Fibroblast of skin of scalp (primary cell): ENCODE measurements at places on chromosomes 11 and 22.
A peak's percentile ranks its signal among the peaks of the same experiment; 100 is the strongest.

DNA sequence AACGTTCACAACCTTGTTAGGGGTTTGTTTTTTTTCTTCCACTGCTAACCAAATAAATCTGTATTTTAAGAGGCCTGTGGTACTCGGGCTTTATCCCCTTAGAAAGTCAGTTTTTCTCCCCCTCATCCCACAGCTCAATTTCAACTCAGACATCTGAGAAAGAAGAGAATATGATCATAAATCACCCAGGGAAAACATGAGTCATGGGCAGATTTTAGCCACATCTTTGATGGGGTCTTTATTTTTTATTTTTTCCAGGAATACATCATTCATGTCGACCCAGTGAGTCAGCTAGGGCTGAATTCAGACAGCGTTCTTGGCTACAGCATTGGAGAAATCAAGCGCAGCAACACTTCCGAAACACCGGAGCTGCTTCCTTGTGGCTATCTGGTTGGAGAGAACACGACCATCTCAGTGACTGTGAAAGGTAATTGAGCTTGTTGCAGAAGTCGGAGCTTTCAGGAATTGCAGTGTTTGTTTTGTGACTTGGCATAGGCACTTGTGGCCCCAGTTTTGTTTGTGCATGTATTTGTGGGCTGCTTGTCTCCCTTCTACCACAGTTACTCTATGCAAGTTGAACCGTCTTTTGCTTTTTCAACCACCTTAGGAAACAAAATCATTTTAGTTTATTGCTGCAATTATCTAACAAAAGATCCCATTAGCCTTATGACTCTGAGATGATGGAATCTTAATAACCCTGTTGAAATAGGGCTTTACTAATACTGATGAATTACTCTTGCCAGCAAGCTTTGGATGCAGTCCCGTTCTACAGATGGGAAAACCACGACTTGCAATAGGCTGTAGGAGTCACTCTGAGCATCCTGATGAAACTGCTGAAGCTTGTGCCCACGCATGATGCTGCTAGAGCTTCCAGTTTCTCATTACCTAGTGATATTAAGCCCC is 62.7 kb downstream of the DBX1 start:
- DNase-seq, result peak; percentile 95

GRCh38 chr22:44403602-44404329 is 91.0 kb upstream of the SHISAL1 start:
- DNase-seq, result no peak

- DNase-seq, result no peak
Observed at GRCh38 chr22:41762980-41763779, 37.3 kb upstream of the CCDC134 start.

DNA sequence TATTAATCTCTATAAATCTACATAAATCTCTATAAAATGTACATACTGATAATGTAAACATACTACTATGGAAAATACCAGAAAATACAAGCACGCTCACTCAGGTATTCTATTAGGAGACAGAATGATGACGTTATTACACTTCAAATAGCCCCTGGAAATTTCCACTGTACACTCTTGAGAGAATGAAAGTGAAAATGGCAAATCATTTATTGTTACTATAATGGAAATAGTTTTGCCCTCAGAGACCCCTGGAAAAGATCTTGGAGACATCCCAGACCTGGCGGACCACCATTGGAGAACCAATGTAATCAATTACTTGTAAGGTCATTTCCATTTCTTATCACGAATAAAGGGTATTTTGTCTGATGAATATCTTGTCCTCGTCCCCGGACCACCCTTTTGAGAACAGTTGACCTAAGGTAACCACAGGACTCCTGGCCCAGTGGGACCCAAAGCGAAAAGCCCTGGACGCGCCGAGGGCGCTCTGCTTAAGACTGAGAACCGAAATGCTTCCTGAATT is 509 bp upstream of the PRRG4 start:
- DNase-seq, result no peak

- DNase-seq, result no peak
Observed at GRCh38 chr22:49592780-49593501, 234.7 kb downstream of the BRD1 start.

DNA sequence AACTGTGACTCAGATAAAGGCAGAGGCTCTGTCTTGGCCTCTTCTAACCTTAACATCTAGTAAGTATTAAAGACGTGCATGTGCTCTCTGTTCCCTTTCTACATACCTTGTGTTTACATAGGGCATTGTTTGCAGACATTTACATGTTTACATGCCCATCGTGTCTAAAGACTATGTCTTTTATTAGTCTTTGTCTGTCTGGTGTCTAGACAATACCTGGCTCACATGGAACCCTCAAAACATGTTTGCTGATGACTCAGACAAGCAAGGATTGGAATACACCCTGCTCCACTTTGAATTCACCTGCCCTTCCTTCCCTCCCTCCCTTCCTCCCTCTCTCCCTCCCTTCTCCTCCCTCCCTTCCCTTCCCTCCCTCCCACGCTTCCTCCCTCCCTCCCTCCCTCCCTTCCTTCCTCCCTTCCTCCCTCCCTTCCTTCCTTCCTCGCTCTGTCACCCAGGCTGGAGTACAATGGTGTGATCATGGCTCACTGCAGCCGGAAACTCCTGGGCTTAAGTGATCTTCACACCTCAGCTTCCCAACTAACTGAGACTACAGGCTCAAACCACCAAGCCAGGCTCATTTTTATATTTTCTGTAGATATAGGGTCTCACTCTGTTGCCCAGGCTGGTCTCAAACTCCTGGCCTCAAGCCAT is 23.7 kb upstream of the SORL1-AS1 start:
- no peak for DNase-seq

DNA sequence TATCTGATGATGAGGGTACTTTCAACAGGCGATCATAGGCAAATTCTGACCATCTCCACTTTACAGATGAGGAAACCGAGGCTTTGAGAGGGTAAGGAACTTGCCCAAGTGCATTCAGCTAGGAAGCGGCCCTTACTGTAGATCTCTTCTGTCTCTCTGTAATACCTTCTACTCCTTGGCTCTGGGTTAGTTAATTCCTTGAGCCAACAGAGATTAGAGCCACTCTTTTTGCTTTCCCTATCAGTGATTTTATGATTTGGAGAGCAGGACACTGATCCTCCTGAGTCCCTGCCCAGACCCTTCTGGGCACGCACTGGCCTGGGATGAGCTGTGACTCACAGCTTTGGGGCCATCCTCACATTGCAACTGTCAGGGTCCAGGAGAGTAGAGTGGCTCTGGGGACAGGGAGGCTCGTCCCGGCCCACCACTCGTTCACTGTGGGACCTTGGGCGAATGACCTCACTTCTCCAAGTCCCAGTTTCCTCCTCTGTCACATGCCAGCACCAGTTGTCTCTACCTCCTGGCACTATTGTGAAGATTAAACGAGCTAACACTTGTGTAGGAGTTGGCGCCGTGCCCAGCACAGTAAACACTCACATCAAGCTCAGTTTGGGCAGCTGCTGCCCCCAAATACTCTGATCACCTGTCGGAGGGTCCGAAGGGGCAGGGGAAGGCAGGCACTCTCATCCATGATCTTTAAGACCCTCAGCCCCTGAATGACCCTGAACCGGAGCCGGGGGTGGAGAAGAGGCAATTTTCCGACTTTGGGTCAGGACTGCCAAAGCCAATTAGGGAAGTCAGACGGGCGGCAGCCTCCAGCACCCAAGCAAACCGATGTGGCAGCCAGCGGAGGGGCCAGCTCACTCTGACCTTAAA is 235.0 kb downstream of the MIAT start:
- DNase-seq, result no peak

DNA sequence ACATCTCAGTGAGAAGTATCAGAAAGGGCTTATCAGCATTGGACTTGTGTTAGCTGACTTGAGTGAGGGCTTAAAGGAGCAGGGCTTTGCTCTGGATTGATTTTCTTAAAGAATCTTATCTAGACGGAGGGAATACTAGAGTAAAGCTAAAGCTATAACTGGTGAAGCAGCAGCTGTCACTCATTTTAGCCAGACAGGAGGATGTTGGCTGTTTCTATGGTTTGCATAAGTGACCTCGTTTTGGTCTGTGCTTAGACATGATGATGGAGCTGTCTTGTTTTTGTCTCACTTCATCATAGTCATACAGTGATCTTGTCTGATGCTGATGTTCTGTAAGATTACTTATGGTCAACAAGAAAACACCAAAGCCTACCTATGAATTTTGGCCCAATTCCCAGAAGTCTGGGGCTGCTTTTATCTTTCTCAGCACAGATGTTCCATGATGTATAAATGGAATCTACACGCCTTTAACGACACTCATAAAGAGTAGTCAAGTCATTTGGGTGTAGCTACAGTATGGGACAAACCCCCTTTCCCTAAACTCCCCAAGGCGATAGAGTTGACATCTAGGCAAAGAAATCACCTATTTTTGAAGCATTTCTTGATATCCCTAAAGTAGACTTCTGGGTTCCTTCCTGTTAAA is 77.5 kb upstream of the UCP3 start:
- no peak for DNase-seq

DNA sequence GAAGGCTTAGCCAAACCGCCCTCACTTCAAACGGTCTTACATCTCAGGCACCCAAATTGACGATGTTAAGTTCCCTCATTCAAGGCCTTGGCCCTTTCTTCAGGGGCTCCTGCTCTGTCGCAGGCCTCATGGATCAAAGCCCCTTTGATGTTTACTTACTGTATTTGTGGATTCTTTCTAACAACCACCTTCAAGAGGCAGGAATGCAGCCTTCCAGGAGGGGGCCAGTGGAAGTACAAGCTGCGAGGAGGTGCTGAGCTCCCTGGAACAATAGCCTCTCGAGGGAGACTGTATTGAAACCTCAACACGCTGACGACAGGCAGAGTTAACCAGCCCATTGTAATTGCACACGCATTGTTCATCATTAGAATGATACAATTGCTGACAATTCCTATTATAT is 209.1 kb downstream of the ST3GAL4 start:
- no peak for DNase-seq

DNA sequence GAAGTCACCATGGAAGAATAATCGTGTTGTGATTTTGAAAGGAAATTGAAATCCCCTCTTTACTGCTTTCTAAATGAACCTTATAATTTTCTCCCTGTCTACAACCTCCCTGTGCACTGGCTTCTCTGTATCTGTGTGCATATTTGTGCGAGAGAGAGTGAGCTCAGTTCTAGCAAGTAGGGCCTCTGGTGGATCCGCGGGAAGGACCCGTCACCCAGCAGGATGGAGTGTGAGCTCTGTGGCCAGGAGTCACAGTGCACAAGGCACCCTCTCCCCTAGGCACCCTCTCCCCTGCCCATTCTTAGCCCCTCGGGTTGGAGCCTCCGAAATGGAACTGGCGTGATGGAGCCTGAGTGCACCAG is 109.0 kb downstream of the TRIM29 start:
- no peak for DNase-seq

- DNase-seq, result peak; percentile 51
Observed at GRCh38 chr11:60887556-60887955, 18.8 kb downstream of the PRPF19 start.
